Naive thymus-derived CD8-positive, alpha-beta T cell (primary cell): ENCODE measurements at places on chromosomes 13 and 19. TPM values are rescaled to one million over a fixed set of nuclear protein-coding genes. Genes with fewer than 3 reads are reported as not detected.

DNA sequence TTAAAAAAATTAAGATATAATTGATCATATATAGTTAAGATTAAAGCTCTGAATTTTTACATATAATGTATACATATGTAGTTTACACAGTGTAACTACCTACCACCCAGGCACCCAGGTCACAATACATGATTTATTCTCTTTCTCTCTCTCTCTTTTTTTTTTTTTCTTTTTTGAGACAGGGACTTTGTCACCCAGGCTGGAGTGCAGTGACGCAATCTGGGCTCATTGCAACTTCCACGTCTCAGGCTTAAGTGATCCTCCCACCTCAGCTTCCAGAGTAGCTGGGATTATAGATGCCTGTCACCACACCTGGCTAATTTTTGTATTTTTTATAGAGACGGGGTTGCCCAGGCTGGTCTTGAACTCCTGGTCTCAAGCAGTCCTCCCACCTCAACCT, 18.8 kb upstream of the CLASRP start:
- H3K27ac ChIP-seq: no peak overlapping the region
- no peak overlapping the region for H3K4me3 ChIP-seq
- DNase-seq: no peak
- H3K36me3 ChIP-seq: no peaks in the 10 kb centered on the region
- no peaks in the 10 kb centered on the region for H3K27me3 ChIP-seq

GRCh38 chr19:7492558-7492957, 3.7 kb upstream of the PEX11G start:
- H3K27me3 ChIP-seq: peaks cover 5% of the 10 kb centered on the region
- peaks cover 27% of the 10 kb centered on the region for H3K4me1 ChIP-seq
- H3K4me3 ChIP-seq: no peak overlapping the region
- no peak for DNase-seq

- H3K4me3 ChIP-seq: no peak overlapping the region
- H3K36me3 ChIP-seq: no peaks in the 10 kb centered on the region
- no peak overlapping the region for H3K27ac ChIP-seq
- no peaks in the 10 kb centered on the region for H3K4me1 ChIP-seq
- DNase-seq: no peak
Measured at GRCh38 chr19:11166281-11167142, 10.9 kb upstream of the SPC24 start.

KLHL1 gene
- total RNA-seq: not detected

- no peak for DNase-seq
- no peaks in the 10 kb centered on the region for H3K27me3 ChIP-seq
- H3K4me1 ChIP-seq: peaks cover 13% of the 10 kb centered on the region
Measured at GRCh38 chr19:3753631-3754410, 7.7 kb downstream of the APBA3 start.

DNA sequence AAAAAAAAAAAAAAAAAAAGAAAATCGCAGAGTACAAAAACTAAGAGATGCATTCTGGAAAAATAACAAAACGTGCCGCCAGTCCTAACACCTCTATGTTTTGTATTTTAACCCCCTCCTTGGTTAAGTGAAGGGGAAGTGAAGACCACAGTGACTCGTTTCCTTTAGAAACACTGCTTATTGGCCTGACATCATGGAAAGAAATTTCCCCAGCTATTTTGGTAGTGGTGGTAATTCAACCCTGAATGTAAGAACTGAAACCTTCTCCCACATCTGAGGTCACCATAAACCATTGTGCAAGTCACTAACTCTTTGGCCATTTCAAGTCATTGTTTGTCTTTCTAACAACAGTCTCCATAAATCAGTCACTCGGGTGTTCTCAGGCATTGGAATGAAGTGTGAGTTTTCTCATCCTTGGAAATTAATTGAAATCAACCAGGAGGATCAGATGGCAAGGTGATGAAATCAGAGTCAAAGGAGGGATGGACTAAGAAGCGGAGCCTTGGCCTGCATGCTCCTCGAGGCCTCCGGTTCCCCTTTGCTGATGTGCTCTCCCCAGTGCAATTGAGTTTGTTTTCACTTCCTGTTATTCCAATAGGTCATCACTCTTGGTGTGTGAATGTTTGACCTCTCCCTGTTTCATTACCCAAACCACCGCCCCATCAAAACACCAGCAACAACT, 443.9 kb downstream of the FGF9 start:
- no peaks in the 10 kb centered on the region for H3K36me3 ChIP-seq
- peaks cover 38% of the 10 kb centered on the region for H3K4me1 ChIP-seq
- H3K27me3 ChIP-seq: no peaks in the 10 kb centered on the region
- peak; percentile 40 for DNase-seq
- H3K4me3 ChIP-seq: peak overlapping the region; percentile 38

CYP2A6 gene
- total RNA-seq: not detected

DNA sequence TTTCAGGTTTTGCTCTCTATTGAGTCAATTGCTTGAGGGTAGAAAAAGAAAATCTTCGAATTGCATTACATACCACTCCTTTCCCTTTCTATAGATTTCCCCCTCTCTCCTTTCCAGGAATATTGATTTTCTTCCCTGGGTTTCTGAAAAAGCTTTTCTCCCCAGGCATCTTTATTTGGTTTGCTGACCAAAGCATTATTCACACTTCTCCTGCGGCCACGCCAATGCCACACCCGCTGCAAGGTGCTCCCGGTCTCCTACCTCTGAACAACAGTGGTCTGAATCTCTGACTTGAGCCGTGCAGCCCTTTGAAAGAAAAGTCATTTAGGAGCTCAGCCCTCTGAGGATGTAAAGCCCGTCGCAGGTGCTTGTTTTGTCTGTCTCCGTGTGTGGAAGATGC, 350.9 kb upstream of the TMTC4 start:
- no peaks in the 10 kb centered on the region for H3K27me3 ChIP-seq
- no peak overlapping the region for H3K27ac ChIP-seq
- H3K4me1 ChIP-seq: no peaks in the 10 kb centered on the region
- no peak for DNase-seq
- H3K36me3 ChIP-seq: no peaks in the 10 kb centered on the region

- no peaks in the 10 kb centered on the region for H3K27me3 ChIP-seq
- H3K4me3 ChIP-seq: no peak overlapping the region
- H3K4me1 ChIP-seq: no peaks in the 10 kb centered on the region
Measured at GRCh38 chr13:89910166-89910565, 1437.3 kb upstream of the MIR17HG start.

GRCh38 chr13:35593651-35594050, 117.2 kb upstream of the MAB21L1 start:
- H3K27me3 ChIP-seq: no peaks in the 10 kb centered on the region
- no peak overlapping the region for H3K4me3 ChIP-seq
- H3K4me1 ChIP-seq: no peaks in the 10 kb centered on the region
- no peak overlapping the region for H3K27ac ChIP-seq

DNA sequence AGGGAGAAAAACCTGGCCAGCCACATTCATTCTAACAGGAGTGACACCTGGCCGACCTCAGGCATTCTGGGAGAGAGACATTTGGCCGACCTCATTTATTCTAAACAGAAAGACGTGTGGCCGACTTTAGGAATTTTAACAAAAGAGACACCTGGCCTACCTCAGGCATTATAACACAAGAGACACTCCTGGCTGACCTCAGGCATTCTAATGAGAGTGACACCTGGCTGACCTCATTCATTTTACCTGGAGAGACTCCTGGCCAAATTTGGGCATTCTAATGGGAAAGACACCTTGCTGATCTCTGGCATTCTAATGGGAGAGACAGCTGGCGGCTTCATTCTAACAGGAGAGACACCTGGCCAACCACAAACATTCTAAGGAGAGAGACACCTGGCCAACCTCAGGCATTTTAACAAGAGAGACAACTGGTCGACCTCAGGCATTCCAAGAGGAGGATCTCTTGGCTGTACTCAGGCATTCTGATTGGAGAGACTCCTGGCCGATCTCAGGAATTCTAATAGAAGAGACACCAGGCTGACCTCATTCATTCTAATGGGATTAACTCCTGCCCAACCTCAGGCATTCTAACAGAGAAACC, 1353.9 kb downstream of the UQCRFS1 start:
- H3K4me1 ChIP-seq: no peaks in the 10 kb centered on the region
- H3K27ac ChIP-seq: no peak overlapping the region
- DNase-seq: no peak
- no peaks in the 10 kb centered on the region for H3K36me3 ChIP-seq
- H3K27me3 ChIP-seq: no peaks in the 10 kb centered on the region

BRME1 gene
- 3.0 TPM for total RNA-seq

- H3K36me3 ChIP-seq: peaks cover 6% of the 10 kb centered on the region
- H3K27me3 ChIP-seq: no peaks in the 10 kb centered on the region
- no peak overlapping the region for H3K27ac ChIP-seq
- no peak for DNase-seq
- H3K4me3 ChIP-seq: no peak overlapping the region
Measured at GRCh38 chr13:74306496-74306895, 172.3 kb upstream of the KLF12 start.

DDA1 gene
- total RNA-seq: 32.2 TPM

CATSPERD gene
- total RNA-seq: not detected

DNA sequence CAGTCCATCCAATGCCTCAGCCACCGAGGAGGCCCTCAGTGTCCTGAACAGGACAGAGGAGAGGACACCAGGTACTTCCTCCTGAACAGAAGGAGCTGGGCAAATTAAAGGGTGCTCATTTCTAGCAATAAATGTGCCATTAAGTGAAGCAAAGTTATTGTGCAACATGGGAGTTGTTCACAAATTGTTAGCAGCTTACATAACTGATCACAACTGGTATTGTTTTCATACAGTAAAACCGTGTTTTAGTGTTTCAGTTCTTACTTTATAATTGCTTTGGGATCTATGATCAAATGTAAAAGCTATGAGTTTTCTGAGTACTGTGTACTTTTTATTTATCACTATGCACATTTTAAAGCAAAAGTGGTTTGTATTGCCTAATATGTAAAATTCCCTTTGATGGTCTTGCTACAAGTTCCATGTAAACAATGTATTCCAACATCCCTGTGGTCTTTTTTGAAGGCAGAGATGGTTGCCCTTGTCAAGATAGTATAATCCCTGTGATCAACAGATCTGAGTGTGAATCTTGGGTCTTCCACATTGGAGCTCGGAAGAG, 263.1 kb downstream of the FGF14 start:
- H3K27me3 ChIP-seq: peaks cover 1% of the 10 kb centered on the region
- no peak overlapping the region for H3K27ac ChIP-seq
- H3K4me1 ChIP-seq: no peaks in the 10 kb centered on the region
- no peak for DNase-seq
- no peaks in the 10 kb centered on the region for H3K36me3 ChIP-seq
- H3K4me3 ChIP-seq: no peak overlapping the region

DNA sequence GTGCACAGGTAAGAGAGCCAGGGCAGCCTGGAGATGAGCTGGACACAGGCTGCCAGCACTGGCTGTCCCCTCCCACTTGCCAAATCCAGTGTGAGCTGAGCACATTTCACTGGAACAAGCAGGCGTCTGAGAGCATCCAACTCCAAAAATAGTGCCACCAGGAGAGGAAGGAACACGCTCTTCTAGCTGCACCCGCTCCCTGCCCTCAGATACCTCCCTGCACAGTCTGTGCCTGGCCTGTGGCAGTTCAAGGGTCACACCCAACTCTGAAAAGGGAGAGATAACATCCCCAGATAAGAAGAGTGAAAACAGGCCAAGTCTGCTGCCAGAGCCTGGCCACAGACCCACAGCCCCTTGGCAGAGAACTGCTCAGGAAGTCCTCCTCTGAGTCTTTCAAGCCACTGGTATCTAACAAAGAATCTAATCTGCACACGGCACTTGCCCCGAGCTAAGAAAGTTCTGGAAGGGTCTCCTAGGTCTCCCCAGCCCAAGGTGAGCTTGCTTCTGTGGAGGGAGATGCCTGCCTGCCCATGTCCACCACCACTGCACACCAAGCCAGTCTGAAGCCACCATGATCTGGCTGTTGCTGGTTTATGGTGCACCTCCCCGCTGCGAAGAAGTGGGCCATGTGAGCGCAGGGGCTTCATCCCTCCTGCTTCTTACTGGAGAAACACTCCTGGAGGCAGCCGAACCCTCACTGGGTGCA, 14.7 kb downstream of the ELL start:
- H3K27ac ChIP-seq: peak overlapping the region; percentile 93
- peak overlapping the region; percentile 70 for H3K4me3 ChIP-seq
- H3K36me3 ChIP-seq: no peaks in the 10 kb centered on the region
- no peaks in the 10 kb centered on the region for H3K27me3 ChIP-seq
- no peak for DNase-seq

DNA sequence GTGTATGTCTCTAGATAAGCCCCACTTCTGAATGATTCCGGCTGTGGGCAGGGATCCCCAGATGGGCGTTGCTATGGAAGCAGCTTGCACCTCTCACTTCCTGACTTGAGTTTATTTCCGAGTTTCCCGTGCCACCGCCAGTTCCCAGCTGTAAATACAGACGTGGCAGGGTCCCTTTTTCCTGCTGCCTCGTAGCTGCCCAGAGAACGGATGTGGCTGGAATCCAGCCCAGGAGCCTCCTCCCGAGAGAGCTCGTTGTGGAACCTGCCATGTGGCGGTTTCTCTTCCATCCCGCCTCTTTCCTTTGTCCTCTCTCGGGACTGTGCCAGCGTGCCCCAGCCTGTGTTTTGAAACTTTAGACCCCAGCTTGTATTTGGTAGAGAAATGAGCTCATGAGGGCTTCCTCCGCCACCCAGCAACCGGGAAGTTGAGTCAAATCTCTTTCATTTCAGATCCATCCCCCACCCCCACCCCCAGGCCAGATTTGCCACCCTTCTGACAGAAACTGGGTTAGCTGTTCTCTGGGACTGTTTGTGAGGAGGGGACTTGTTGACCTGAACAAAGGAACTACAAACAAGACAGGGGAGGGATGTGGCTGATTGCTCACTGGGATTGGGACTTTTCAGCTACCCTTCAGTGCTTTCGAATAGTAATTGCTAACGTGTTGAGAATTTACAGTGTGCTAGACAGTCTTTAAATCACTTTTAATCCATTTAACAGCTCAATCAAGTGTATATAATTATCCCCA, 96.6 kb downstream of the SIPA1L3 start:
- no peaks in the 10 kb centered on the region for H3K36me3 ChIP-seq
- H3K4me3 ChIP-seq: no peak overlapping the region
- H3K4me1 ChIP-seq: peaks cover 28% of the 10 kb centered on the region

DNA sequence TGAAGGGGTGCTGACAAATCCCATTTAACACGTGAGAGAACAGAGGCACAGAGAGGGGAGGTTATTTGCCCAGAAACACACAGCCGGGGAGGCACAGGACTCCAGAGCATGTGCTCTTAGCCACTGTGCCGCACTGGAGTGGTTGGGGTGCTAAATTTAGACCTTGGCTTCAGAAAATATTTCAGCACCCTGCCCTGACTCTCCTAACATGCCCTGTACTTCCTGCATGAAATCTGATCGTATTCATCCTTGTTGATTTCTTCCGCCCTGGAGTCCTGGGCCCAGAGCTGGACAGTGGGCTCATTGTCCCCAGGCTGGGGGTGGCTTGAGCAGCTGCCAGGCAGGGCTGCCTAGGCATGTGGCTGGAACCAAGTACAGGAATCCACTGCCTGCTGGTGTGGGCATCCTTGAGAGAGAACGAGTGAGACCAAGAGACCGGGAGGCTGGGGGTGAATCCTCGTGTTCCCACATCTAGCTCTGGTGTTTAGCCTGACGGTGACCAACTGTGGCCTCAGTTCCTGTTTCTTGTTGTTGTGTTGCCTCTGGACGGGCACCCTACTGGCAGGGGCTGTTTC, 5.3 kb downstream of the SLC27A1 start:
- peaks cover 8% of the 10 kb centered on the region for H3K4me1 ChIP-seq
- no peak for DNase-seq
- H3K36me3 ChIP-seq: no peaks in the 10 kb centered on the region
- no peak overlapping the region for H3K27ac ChIP-seq

NCCRP1 gene
- not detected for total RNA-seq

ZNF653 gene
- 15.3 TPM for total RNA-seq

NTF4 gene
- total RNA-seq: not detected

- H3K36me3 ChIP-seq: peaks cover 47% of the 10 kb centered on the region
- no peak overlapping the region for H3K27ac ChIP-seq
- H3K4me1 ChIP-seq: peaks cover 15% of the 10 kb centered on the region
- no peak for DNase-seq
- H3K27me3 ChIP-seq: no peaks in the 10 kb centered on the region
Measured at GRCh38 chr19:5696196-5697021, 6.3 kb downstream of the RPL36 start.
